ENCODE measurements at places on chromosomes 5 and 9.

- DNase-seq = no peak
These were observed 126.7 kb upstream of the SHB start for GRCh38 chr9:38195737-38196161.

- DNase-seq = no peak
These were observed 171.0 kb upstream of the OTULINL start for GRCh38 chr5:14410394-14411201.

DNA sequence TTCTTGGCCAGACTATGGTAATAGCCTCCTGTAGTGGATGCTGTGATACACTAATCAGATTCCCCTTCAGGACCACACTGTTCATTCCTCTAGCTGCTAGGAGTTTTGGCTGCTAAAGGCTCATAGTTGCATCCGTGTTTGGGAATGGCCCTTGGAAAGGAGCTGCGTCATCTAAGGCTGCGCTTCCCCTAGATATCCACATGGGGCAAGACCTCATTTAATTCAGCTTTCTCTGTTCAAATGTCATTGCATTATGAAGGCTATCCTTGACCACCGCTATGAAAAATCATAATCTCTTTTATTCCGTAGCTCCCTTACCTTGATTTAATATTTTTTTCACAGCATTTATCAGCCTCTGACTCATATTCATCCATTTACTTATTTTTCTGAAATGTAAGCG, 258.3 kb upstream of the NR4A3 start:
- DNase-seq = no peak

DNA sequence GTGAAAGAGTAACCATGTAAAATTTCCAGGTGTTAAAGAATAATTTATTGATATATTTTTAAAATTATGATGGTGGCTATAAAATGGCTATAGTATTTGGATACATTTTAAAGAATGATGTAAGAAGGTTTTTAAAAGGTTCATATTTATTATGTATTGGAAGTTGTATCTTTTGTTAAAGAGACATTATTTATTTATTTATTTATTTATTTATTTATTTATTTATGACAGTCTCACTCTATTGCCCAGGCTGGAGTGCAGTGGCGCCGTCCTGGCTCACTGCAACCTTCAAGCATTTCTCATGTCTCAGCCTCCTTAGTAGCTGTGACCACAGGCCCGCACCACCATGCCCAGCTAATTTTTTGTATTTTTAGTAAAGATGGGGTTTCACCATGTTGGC, 89.5 kb upstream of the LHFPL2 start:
- DNase-seq = no peak

DNA sequence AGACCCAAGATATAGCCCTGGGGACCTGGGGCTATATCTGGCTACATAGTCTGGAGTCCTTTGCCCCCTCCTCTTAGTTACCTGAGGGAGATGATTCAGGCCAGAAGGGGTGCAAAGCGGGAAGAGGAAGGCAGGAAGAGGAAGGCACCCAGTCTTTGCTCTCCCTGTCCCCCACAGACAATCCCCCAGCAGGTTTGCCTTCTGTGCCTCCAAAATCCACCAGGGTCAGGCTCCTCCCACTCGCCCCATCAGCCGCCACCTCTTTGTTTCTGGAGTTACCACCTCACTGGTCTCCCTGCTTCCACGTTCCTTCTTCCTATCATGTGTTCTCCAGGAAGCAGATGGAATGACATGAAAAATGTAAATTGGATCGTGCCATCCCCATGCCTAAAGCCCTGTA, 31.2 kb upstream of the FABP6 start:
- no peak for DNase-seq

- DNase-seq = no peak
These were observed 415.1 kb downstream of the HCN1 start for GRCh38 chr5:45281081-45281480.

GRCh38 chr9:2839040-2839439, 4.9 kb downstream of the PUM3 start:
- no peak for DNase-seq

DNA sequence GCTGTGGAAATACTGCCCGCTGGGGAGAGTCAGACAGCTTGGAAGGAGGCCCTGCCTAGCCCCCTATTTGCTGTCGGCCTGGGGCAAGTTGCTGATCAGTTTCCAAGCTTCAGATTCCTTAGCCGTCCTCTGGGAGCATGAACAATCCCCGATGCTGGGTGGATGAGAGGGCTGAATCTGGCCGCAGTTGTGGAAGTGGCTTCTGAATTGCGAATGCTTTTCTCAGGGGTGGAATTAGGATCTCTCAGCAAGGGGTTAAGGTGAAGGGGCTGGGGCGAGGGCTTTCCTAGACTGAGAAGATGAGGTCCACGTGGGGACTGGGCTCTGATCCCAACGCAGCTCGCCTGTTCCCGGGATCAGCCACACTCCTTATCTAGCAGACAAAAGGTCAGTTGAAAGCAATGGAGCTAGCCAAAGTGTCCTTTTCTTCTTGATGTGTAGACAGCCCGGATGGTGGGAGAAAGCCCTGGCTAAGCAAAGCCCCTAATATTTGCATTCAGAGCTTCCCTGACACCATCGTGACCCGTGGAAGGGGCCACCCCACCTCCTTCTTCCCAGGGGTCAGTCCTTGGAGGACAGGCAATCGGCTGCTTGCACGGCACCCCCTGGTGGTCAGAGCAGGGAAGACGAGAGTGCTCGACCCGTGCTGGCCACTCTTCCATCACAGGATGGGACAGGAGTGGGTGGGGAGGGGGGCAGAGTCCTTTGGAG, 54.9 kb downstream of the COL15A1 start:
- peak; percentile 73 for DNase-seq

GRCh38 chr9:136098844-136099243, 3.8 kb upstream of the NACC2 start:
- no peak for DNase-seq

DNA sequence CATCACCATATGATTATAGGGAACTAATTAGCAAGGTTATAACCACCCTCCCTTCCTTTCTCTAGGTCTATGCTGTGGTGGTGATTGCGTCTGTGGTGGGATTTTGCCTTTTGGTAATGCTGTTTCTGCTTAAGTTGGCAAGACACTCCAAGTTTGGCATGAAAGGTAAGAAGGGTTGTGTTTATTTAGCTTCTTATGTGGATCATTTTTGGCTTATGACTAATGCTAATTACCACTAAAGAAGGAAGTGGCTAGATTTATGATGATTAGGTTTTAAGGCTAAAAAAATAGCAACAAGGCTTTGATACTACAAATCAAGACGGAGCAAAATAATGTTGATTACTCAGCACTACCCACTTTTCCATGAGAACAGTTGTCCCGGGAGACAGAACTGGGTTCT, 82.4 kb downstream of the NTRK2 start:
- DNase-seq = no peak

GRCh38 chr9:130207241-130207992, 35.2 kb downstream of the NCS1 start:
- no peak for DNase-seq

GRCh38 chr5:58016877-58017276, 443.0 kb downstream of the PLK2 start:
- no peak for DNase-seq
